Left ventricle myocardium inferior (tissue), 1 donor: ENCODE measurements at places on chromosomes 2 and 18.

DNA sequence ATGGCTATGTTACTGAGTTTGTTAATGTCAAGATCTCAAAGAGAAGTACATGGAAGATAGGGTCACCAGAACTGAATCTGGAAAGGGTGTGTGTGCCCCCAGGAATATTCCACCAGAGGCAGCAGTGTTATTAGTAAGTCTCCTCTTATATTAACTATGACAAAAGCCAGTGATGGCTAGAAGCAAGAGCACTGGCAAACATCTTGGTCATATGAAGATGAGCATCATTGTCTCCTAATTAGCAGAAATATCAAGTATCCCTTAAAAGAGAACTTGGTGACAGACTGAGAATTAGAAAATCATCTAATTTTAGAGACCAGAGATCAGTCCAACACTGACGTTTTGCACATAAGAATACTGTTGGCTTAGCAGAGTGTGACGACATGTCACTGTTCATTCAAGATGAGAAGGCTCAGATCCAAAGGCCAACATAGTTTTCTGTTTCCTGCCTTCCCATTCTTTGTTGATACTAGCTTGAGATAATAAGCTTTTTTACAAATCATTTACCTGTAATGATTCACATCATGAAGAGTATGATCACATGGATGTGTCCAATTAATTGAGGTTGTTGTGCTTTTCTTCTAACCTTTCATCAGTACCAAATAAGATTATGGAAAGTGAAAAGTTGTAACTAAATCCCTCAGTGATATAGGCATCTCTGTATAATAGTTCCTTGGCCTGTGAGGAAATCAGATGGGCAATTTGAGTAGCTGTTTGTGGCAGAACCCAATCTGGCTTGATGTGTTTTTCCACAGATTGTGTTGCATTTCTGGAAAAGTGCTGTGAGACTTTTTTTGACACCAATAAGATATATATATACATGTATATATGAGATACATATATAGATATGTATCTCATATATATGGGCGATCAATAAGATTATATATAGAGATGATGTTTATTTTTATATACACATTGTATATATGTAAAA is 44.5 kb downstream of the MAPRE2 start:
- DNase-seq: no peak
- H3K4me1 ChIP-seq: peaks cover 90% of the 10 kb centered on the region
- H3K27me3 ChIP-seq: no peaks in the 10 kb centered on the region
- H3K27ac ChIP-seq: peak overlapping the region; percentile 89
- H3K36me3 ChIP-seq: peaks cover 8% of the 10 kb centered on the region
- H3K4me3 ChIP-seq: no peak overlapping the region

DNA sequence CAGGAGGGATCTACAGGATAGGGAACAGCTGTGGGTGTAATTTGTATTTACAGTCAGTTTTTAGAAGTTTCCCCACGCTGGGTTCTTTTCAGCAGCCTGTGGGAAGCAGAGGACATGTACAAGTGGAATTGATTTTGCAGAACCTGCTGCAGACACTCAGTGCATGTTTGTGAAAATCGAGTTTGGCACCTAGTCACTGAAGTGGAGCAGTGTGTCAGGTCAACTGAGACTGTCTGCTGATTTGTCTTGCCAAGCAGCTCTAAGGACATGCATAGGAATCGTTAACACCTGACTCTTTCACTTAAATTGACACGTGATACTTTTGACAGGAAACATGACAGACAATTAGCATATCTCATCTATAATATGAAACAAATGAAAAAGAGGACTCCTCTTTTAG is 416.6 kb downstream of the TMX3 start:
- H3K4me3 ChIP-seq: no peak overlapping the region
- no peaks in the 10 kb centered on the region for H3K36me3 ChIP-seq
- no peaks in the 10 kb centered on the region for H3K27me3 ChIP-seq
- DNase-seq: no peak
- H3K27ac ChIP-seq: no peak overlapping the region
- no peaks in the 10 kb centered on the region for H3K4me1 ChIP-seq

DNA sequence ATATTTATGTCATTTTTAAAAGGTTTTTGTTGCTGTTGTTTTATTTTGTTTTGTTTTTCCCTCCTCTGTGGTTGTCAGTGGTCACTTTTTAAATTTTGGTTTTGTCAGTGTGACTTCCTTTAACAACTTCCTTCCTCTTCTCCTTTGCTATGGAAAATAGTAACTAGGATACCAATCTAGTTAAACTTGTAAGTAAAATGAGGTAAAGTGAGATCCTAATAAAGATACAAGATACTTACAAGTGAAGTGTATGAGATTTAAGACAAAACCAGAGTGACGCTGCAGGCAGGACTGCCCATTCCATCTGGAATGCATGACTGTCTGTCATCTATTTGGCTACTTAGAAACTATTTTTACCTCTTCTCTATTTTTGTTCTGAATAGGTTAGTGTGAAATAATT is 30.6 kb upstream of the CREB1 start:
- H3K27me3 ChIP-seq: no peaks in the 10 kb centered on the region
- DNase-seq: no peak
- no peak overlapping the region for H3K4me3 ChIP-seq
- H3K36me3 ChIP-seq: no peaks in the 10 kb centered on the region

GRCh38 chr2:180677200-180677599 is 303.2 kb upstream of the UBE2E3 start:
- H3K27me3 ChIP-seq: peaks cover 24% of the 10 kb centered on the region
- H3K4me1 ChIP-seq: no peaks in the 10 kb centered on the region

- no peak overlapping the region for H3K27ac ChIP-seq
- DNase-seq: no peak
- no peaks in the 10 kb centered on the region for H3K27me3 ChIP-seq
- no peaks in the 10 kb centered on the region for H3K36me3 ChIP-seq
- H3K4me1 ChIP-seq: no peaks in the 10 kb centered on the region
These were observed 1655.8 kb downstream of the SUCLG1 start for GRCh38 chr2:82803307-82803706.

DNA sequence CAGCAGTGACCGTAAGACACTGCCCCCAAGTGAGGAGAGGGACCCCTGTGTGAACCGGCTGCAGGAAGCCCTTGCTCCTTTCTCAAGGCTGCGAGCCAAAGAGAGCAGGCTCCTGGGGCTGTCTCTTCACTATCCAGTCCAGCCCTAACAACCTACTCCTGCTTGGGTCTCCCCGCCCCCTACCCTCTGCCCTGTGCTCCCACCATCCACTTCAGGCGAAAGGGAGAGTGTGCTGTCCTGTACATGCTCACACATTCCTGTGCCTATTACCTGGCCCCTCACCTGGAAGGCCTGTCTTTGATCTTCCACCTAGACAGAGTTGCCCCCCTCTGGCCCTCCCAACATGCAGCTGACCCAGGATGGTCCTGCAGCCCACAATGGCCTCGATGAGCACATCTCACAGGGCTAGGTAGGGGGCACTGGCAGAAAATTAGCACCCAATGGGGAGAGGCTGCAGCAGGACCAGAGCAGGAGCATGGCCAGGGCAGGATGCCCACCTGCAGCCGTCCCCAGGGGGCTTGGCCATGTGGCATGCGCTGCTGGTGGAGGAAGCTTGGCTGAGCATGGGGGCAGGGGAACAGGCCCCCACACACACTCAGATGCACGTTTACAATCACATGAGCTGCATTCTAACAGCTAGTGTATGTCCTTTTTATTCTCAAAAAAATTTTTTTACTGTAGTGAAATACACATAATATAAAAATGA is 93.5 kb downstream of the POLR1A start:
- H3K4me1 ChIP-seq: peaks cover 8% of the 10 kb centered on the region
- H3K4me3 ChIP-seq: no peak overlapping the region
- H3K27ac ChIP-seq: peak overlapping the region; percentile 64

GRCh38 chr18:79334496-79335233 is 61.1 kb upstream of the NFATC1 start:
- peaks cover 59% of the 10 kb centered on the region for H3K36me3 ChIP-seq
- no peak overlapping the region for H3K4me3 ChIP-seq
- H3K27ac ChIP-seq: no peak overlapping the region

- no peak for DNase-seq
- H3K4me1 ChIP-seq: peaks cover 25% of the 10 kb centered on the region
- peak overlapping the region; percentile 84 for H3K27ac ChIP-seq
These were observed 446 bp downstream of the COPS9 start for GRCh38 chr2:240135706-240136012.

GRCh38 chr2:176056406-176056805 is 27.4 kb downstream of the EVX2 start:
- DNase-seq: no peak
- no peaks in the 10 kb centered on the region for H3K4me1 ChIP-seq
- peaks cover 77% of the 10 kb centered on the region for H3K27me3 ChIP-seq
- H3K4me3 ChIP-seq: no peak overlapping the region
- no peak overlapping the region for H3K27ac ChIP-seq
- H3K36me3 ChIP-seq: no peaks in the 10 kb centered on the region

DNA sequence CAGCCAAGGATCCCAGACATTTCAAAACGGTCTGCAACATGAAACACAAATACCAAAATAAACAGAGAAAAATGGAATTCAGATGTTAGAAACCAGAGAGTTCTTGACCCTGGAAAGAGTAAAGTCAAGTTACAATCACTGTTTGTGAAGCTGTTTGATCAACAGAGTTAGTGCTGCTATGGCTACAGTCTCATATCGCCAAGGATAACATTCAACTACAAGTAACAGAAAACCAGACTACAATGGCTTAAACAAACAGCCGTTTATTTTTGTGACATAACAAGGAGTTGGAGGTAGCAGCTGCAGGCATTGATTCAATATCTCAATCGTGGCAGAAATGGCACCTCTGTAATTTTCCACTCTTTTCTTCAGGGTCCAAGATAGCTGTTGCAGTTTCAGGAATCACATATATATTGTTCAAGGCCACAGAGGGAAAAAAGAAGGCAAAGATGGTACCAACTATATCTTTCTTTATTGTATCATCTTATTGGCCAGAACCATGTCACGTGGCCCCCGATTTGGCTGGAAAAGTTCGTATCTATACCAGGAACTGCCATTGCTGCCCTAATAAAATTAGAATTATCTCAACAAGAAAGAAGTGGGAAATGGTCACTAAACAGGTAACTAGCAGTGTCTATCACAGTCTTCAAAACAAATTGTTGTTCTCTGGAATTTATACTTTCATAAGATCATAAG is 17.7 kb upstream of the HNRNPLL start:
- DNase-seq: no peak
- no peaks in the 10 kb centered on the region for H3K27me3 ChIP-seq
- H3K4me3 ChIP-seq: no peak overlapping the region
- H3K4me1 ChIP-seq: peaks cover 15% of the 10 kb centered on the region

GRCh38 chr2:39435741-39436591 is 1.1 kb downstream of the MAP4K3 start:
- H3K4me1 ChIP-seq: peaks cover 85% of the 10 kb centered on the region
- no peak for DNase-seq
- no peaks in the 10 kb centered on the region for H3K27me3 ChIP-seq
- peak overlapping the region; percentile 99 for H3K27ac ChIP-seq

- no peaks in the 10 kb centered on the region for H3K36me3 ChIP-seq
- H3K27ac ChIP-seq: no peak overlapping the region
- H3K4me1 ChIP-seq: no peaks in the 10 kb centered on the region
- no peak for DNase-seq
- no peak overlapping the region for H3K4me3 ChIP-seq
- no peaks in the 10 kb centered on the region for H3K27me3 ChIP-seq
These were observed 119.5 kb downstream of the RTP5 start for GRCh38 chr2:241989074-241989473.

- H3K4me3 ChIP-seq: peak overlapping the region; percentile 71
- H3K27me3 ChIP-seq: peaks cover 89% of the 10 kb centered on the region
- peaks cover 31% of the 10 kb centered on the region for H3K4me1 ChIP-seq
These were observed 84.9 kb upstream of the EPB41L3 start for GRCh38 chr18:5628512-5629255.

DNA sequence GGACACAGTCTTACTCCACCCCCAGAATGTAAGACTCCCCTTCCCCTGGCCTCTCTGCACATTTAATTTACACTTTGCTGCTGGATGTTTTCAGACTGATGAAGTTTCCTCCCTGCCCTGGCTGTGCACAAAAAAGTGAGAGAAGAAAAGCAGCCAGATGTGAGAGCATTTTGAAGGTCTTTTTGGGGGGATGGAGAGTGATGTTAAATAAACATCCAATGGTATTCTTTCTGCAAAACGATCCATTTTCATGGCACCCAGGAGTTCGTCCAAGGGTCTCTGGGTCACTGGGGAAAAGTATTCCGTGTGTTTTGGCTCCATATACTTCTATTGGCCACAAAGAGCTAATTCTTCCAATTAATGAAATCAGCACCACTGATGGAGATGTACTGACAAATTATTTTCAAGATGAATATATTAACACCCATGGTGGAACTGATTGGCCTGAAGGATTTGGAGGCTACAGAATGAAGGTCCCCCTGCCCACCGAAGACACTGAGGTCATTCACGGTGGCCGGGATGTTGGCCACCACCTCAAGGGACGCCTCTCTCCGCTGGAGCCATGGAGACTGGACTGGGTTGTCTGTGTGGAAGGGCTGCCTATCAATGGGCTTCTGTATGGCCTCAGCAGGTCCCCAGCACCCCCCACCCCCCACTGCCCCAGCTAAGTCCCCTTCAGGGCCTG is 107.6 kb upstream of the PKDCC start:
- H3K4me3 ChIP-seq: no peak overlapping the region
- peak overlapping the region; percentile 79 for H3K27ac ChIP-seq
- H3K4me1 ChIP-seq: peaks cover 63% of the 10 kb centered on the region

- no peaks in the 10 kb centered on the region for H3K36me3 ChIP-seq
- H3K27me3 ChIP-seq: no peaks in the 10 kb centered on the region
- no peak overlapping the region for H3K4me3 ChIP-seq
These were observed 56.9 kb upstream of the MAT2A start for GRCh38 chr2:85481818-85482777.

GRCh38 chr2:53475321-53475720 is 292.3 kb upstream of the CHAC2 start:
- H3K27me3 ChIP-seq: no peaks in the 10 kb centered on the region
- H3K36me3 ChIP-seq: no peaks in the 10 kb centered on the region
- no peaks in the 10 kb centered on the region for H3K4me1 ChIP-seq

GRCh38 chr2:69166465-69166811 is 153.5 kb downstream of the ANTXR1 start:
- no peak overlapping the region for H3K4me3 ChIP-seq
- no peaks in the 10 kb centered on the region for H3K27me3 ChIP-seq
- H3K4me1 ChIP-seq: peaks cover 60% of the 10 kb centered on the region
- no peak overlapping the region for H3K27ac ChIP-seq
- no peak for DNase-seq
- no peaks in the 10 kb centered on the region for H3K36me3 ChIP-seq

DNA sequence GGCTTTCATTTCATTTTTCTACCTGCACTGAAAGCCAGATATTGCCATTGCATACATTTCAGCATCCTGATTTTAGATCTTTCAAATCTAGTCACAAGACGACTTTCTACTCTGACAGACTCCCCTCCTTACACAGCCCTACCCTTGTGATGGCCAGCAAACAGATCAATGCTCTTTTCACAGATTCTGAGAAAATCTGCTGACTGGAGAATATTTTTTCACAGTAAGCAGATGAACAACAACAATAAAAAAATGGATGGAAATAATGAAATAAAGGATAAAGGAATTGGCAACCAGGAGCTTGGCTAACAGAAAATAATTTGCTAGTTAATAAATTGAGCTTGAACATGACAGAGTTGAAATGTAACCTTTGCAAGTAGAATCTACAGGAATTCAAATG is 527.2 kb downstream of the IRS1 start:
- H3K27me3 ChIP-seq: no peaks in the 10 kb centered on the region
- no peak for DNase-seq
- H3K4me1 ChIP-seq: no peaks in the 10 kb centered on the region
- H3K36me3 ChIP-seq: no peaks in the 10 kb centered on the region
- no peak overlapping the region for H3K4me3 ChIP-seq

GRCh38 chr2:110842048-110842447 is 109.7 kb downstream of the ACOXL start:
- H3K4me1 ChIP-seq: no peaks in the 10 kb centered on the region
- H3K27me3 ChIP-seq: peaks cover 39% of the 10 kb centered on the region
- no peak overlapping the region for H3K4me3 ChIP-seq
- H3K27ac ChIP-seq: no peak overlapping the region

GRCh38 chr2:176317199-176317598 is 48.0 kb downstream of the MTX2 start:
- H3K4me1 ChIP-seq: peaks cover 15% of the 10 kb centered on the region
- H3K27ac ChIP-seq: no peak overlapping the region
- no peak overlapping the region for H3K4me3 ChIP-seq
- H3K36me3 ChIP-seq: no peaks in the 10 kb centered on the region
